Hematopoietic multipotent progenitor cell treated with erythropoietin and hydrocortisone succinate and interleukin-3 and kit ligand, for 4 days (in vitro differentiated cells): ENCODE measurements at places on chromosomes 1 and 21.

- no peak for DNase-seq
Observed at GRCh38 chr1:30786264-30786991, 28.9 kb upstream of the LAPTM5 start.

DNA sequence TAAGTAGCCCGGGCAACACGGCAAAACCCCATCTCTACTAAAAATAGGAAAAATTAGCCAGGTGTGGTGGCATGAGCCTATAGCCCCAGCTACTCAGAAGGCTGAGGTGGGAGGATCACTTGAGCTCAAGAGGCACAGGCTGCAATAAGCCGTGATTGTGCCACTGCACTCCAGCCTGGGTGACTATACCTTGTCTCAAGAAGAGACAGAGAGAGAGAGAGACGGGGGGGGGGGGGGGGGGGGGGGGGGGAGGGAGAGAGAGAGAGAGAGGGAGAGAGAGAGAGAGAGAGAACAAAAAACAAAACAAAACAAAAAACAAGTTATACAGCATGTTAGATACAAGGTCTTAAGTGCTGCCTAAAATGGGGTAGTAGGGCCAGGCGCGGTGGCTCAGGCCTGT, 77.8 kb upstream of the ZNF281 start:
- no peak for DNase-seq

GRCh38 chr21:34009193-34009592, 64.2 kb upstream of the MRPS6 start:
- DNase-seq: no peak

- no peak for DNase-seq
Observed at GRCh38 chr1:222600281-222600680, 10.5 kb upstream of the TAF1A start.

DNA sequence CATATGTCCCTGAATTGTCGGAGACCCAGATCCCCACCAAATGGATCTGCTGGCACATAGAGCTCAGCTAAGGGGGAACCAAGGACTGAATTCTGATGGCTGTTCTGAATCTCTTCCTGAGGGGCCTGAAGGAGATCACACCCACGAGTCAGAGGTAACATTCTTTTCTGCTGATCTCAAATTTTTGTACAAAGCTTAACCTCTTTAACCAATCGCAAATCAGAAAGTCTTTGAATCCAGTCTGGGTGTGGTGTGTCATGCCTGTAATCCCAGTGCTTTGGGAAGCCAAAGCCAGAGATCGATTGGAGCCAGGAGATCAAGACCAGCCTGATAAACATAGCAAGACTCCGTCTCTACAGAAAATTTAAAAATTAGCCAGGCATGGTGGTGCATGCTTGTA, 62.8 kb upstream of the PRRC2C start:
- DNase-seq: no peak

GRCh38 chr21:26280775-26281174, 110.2 kb upstream of the APP start:
- no peak for DNase-seq
